Sciatic nerve (tissue), 2 donors: ENCODE measurements at places on chromosomes 12 and 14.

GRCh38 chr14:68819260-68819691, 26.4 kb upstream of the ZFP36L1 start:
- no peak for DNase-seq

DNA sequence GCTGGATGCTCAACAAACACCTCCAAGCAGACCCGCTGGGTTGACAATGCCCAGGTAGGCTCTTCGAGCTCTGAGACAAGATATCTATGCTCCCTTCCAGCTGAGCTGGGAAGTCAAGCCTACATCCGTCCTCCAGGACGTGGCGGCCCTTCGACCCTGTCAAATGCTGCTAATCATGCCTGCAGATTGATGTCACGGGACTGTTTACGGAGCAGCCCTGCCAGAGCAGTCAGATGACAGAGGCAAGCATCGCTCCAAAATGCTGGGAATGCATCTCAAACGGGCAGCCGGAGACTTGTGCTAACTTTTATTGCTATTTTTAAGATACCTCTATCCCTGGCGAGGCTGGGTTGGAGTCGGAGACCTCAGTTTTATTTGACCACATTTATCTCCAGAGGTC, 139.2 kb downstream of the NTF3 start:
- no peak for DNase-seq

GRCh38 chr14:49594347-49595091, 4.2 kb upstream of the LRR1 start:
- no peak for DNase-seq

GRCh38 chr12:130011611-130012385, 108.0 kb upstream of the TMEM132D start:
- no peak for DNase-seq

- no peak for DNase-seq
Measured at GRCh38 chr12:122996621-122997342, 16.3 kb downstream of the ARL6IP4 start.

- no peak for DNase-seq
Measured at GRCh38 chr12:89157413-89157812, 194.9 kb downstream of the DUSP6 start.

GRCh38 chr12:121289962-121290361, 6.5 kb downstream of the CAMKK2 start:
- no peak for DNase-seq

DNA sequence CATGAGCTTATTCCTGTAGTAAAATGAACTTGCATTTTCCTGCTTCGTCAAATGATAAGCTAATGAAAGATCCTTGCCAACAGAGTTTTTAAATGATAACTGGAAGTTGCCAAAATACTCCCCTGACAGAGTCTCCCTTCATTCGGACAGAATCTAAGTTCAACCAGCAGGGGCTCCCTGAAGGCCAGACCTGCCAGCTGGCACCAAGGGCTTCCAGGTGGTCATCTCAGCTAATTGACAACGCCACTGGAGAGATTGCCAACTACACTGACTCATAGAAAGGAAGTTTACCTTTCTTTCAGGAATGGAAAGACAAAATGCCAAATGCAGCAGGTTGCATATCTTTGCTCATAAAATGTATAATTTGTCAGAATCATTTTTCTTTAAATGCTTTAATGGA, 462.8 kb downstream of the GXYLT1 start:
- no peak for DNase-seq
